Spinal cord (tissue), 10 donors: ENCODE measurements at places on chromosomes 16 and 17.
A peak's percentile ranks its signal among the peaks of the same experiment; 100 is the strongest.

DNA sequence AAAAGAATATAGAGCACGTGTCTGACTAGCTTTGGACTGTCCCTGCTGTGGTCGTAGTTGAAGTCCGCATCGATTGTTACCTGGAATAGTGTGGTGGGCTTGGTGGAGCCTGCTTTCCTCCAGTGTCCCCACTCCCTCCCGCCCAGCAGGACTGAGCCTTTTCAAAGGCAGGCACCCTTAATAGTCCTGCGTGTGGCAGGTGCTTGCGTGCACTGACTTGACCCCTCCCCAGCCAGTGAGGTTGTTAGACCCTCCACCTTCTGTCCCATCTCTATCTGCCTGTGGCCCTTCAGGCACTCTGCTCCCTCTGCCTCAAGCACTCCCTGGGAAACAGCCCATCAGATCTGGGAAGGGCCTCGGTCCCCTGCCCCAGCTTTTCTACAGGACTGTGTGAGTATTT lies 36.6 kb downstream of the TMEM11 start:
- no peak for DNase-seq

DNA sequence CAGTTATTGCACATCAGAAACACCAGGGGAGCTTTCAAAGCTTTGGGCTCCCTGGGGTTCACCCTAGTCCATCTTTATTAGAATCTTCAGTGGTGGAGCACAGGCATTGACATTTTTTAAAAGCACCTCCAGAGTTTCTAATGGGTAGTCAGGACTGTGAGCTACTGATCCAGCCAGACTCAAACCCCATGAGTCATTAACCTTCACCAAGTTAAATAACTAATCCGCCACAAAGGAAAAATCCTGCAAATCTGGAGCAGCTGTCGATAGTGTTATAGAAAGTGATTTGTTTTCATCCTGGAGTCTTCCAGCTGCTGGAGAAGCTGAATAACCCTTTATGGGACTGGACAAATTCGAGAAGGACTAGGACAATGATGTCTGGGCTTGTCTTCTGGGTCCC lies 93.2 kb upstream of the PIRT start:
- peak; percentile 28 for DNase-seq

- DNase-seq, result no peak
These were observed 3.1 kb downstream of the PLEKHG4 start for GRCh38 chr16:67282447-67282805.

- DNase-seq, result no peak
These were observed 4.0 kb downstream of the MYH3 start for GRCh38 chr17:10652984-10653659.

- no peak for DNase-seq
These were observed 108.5 kb downstream of the RAB11FIP4 start for GRCh38 chr17:31499771-31500554.

DNA sequence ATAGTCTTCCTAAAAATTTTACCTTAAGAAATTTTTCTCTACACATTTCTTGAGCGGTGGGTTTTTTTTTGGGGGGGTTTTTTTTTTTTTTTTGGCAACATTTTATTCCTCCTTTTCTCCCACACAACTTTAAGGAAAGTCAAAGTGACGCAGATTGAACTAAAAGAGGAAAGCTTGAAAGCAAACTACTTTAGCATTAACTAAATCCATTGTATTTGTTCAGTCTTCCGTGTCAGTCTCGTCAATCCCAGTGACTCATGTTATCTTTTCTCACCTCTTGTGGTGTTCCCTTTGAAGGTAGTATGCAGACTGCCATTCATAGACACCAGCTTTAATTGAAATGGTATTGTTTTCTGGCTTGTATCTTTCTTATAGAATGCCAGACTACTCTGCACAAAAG lies 39.3 kb downstream of the TADA2A start:
- no peak for DNase-seq

DNA sequence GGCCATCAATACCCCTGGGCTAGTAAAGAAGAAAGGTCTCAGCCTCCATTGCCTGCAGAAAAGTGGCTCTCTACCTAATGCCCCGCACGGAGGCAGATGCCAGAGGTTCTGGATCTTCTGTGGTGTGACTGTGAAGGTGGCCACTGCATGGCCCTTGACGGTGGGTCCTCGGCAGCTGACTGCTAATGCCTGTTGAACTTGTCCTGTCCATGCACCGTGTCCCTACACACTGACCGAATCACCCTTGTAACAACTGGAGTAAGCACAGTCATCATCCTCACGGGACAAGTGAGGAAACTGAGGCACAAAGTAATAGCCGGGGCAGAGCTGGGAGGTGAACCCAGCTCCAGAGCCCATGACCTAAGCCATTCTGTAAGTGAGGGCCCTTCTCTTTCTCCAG lies 48.8 kb downstream of the MYH11 start:
- DNase-seq, result no peak

DNA sequence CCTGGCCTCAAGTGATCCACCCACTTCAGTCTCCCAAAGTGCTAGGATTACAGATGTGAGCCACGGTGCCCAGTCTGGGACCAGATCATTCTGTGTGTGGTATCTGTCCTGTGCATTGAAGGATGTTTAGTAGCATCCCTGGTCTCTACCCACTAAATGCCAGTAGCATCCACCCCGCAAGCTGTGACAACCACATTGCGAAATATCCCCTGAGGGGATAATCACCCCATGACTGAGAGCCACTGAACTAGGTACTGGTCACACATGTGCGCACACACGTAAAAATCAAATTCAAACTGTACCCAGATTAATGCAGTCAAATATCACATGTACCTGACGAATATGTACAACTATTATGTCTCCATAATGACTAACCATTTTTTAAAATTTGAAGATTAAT lies 35.8 kb downstream of the TEKT5 start:
- no peak for DNase-seq

GRCh38 chr17:20260268-20260667 lies 207.1 kb downstream of the LGALS9B start:
- DNase-seq, result no peak

DNA sequence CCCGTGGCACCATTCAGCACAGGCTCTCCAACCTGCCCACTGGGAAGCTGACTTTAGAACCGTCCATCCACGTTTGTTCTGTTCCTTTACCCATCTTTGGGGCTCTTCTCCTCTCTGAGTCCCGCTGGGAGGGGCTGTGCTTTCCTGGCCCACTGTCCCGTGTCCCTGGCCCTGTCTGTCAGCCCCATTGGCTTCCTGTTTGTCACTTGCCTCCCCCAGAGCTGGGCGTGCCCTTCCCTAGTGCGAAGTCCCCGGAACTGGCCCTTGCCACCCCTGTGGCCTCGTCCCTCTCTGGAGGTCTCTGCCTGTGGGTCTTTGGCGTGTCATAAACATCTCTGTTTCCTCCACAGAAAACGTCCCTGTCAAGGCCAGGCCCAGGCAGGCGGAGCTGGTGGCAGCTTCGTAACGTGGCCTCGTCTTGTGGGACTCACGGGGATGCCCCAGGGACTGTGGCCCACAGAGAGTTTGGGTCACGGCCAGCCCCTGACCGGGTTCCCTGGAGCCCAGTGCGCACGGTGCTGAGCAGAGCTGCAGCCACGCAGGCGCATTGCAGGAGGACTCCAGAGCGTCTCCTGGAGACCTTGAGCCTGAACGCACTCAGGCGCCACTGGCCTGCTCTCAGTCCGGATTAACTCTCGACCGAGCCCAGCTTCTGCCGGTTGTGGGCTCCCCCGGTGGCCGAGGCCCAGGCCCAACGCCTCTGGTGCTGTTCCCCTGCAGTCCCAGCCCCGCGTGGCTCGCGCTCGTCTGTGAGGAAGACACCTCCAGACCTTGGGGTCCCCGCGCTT lies 7.3 kb downstream of the CHMP6 start:
- no peak for DNase-seq

GRCh38 chr16:58462997-58463941 lies 36.7 kb upstream of the NDRG4 start:
- DNase-seq, result peak; percentile 80

- no peak for DNase-seq
These were observed 11.0 kb downstream of the EFTUD2 start for GRCh38 chr17:44887971-44888954.

DNA sequence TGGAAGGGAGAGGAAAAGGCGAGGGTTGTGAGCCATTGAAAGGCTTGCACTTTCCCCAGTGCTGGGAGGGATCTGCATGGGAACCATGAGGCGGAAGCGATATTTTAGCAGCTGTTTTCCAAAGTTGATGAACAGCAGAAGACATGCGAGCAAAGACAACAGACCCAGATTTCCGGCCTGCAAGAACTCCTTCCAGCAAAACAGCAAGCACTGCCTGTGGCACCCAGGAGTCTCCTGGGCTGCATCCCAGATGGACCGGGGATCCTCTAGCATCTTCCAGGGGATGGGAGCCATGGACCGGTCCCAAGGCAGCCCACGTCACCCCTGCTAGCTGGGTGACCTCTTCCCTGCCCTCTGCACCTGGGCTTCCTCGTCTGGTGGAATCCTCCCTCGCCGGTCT lies 162.8 kb downstream of the IRF8 start:
- no peak for DNase-seq

DNA sequence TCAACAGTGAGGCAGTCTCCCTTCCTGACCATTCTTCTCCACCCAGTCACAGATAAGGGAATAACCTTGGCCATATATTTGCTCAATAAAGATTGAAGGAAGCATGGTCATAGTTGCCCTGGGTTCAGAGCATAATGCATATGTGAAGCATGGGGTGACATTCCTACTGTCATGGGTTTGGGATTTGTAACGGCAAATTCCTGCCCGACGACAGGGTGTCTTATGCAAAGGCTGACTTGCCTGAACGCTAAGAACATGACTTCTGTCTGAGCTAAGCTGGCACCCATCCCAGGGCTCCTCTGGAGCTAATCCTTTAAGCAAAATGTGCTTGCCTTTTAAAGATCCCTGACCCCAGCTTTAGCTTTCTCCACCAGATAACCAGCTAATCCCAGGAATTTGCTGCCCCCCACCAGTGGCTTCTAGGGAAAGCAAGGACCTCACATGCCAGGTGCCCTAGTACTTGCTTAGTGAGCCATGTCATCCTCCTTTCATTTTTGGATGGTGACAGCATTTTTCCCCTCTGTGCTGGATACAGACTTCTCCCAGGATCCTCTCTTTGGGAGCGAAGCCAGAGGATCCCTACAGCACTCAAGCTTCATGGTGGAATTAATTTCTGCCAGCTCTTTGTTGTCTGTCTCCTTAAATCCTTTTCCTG lies 11.7 kb downstream of the SLC7A6OS start:
- peak; percentile 74 for DNase-seq

DNA sequence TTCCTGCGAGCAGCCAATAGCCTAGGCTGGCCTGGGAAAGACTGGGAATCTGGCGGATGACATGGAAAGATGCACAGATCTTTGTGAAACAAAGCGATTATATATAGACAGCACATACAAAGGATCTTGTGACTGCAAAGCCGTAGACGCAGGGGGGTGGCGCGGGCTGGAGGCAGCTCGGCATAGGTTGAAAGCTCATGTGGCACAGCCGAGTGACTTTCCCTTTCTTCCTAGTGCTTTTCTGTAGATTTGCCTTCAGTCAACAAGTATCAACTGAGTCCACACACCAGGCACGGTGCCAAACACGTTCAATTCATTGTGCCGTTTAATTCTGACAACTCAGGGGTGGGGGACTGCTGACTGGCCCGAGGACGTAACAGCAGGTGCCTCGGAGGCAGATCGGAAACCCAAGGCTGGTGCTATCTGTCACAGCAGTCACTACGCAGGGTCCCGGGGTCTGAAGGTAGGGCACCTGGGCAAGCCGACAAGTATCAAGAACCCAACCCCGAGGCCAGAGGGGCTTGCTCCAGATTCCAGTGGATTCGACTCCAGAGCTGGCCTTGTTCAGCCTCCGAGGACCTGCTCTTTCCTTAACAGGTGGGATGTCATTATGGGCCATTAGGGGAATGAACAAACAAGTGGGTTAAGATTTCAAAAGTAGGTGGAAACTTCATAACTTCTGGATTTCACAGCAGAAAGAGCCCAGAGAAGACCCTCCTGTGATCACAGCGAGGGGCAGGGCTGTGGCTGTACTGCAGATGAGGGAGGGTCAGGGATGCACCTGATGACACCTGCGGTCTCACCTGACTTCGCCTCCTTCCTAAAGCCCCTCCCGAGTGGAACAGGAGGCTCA lies 5.9 kb downstream of the PAM16 start:
- no peak for DNase-seq

- DNase-seq, result no peak
These were observed 71.8 kb downstream of the ABHD15 start for GRCh38 chr17:29495011-29495410.

DNA sequence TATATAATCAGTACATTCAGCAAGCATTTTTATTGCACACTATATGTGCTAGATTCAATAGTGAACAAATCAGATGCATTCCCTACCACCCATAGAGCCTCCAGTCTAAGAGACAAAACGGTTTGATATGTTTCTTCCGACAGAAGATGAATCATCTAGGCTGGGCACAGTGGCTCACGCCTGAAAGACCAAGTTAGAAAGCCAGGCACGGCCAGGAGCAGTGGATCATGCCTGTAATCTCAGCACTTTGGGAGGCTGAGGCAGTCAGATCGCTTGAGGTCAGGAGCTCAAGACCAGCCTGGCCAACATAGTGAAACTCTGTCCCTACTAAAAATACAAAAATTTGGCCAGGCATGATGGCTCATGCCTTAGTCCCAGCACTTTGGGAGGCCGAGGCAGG lies 18.3 kb upstream of the COPRS start:
- no peak for DNase-seq

- peak; percentile 62 for DNase-seq
These were observed 596 bp upstream of the PFN1 start for GRCh38 chr17:4948931-4949320.

DNA sequence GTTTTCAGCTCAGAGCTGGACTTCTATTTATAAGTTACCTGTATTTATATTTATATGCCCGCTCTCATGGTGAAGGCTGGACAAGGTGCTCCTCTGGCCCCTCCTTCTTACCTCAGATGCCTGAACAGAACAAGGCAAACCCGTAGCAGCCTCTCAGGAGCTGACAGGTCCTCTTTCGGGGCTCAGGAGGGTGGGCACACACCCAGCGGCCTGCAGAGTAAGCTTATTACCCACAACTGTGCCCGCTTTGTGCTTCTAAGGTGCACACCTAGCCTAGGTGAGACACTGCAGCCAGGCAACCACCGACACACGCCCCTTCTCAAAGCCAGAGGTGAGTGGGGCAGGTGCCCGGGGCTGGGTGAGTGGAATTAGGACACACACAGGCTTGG lies 5.3 kb downstream of the NKIRAS2 start:
- no peak for DNase-seq
